ENCODE measurements at places on chromosomes 5 and 9.

- no peak for DNase-seq
Measured at GRCh38 chr5:4015709-4016108, 420.1 kb downstream of the IRX1 start.

GRCh38 chr5:105581988-105582690 lies 2019.5 kb upstream of the NUDT12 start:
- no peak for DNase-seq

- DNase-seq = no peak
Measured at GRCh38 chr9:114770991-114771390, 34.8 kb downstream of the TNFSF15 start.

DNA sequence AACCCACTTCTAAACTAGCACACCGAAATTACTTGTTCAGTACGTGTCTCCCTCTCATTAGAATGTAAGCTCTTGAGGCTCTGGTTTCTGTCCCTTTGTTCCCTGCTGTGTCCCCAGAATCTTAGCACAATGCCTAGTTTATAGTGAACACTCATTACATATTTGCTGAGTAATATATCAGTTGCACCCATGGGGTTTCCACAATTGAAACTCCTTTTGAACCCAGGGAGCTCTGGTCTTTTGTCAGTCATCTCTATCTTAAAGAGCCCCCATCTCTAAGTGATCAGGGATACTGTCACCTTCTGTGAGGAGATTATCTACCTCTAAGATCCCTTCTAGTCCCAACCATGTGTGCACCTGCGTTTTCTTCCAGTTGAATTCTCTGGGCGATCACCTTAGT lies 12.8 kb downstream of the CAMK4 start:
- no peak for DNase-seq

- no peak for DNase-seq
Measured at GRCh38 chr5:37043693-37044092, 167.1 kb downstream of the NIPBL start.

DNA sequence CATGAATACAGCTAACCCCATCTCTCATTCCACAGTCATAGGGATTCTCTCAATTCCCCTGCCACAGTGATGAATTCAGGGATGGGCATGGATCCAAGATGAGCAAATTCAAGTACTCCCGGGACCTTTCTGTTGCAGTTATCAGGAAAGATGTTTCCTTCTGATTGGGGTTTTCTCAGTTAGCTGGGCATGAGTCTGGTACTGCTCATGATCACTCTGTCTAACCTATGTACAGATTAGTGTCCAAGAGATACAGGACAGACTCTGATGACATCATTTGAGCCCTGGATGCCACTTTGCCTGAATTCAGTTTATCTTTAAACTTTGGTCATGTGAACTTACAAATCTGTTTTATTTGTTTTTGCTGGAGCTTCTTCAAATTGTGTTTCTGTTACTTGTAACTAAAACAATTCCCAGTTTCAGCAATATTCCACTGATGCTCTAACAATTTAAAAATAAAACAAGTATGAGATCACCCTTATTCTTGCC lies 257.7 kb upstream of the KLF9 start:
- DNase-seq = no peak

DNA sequence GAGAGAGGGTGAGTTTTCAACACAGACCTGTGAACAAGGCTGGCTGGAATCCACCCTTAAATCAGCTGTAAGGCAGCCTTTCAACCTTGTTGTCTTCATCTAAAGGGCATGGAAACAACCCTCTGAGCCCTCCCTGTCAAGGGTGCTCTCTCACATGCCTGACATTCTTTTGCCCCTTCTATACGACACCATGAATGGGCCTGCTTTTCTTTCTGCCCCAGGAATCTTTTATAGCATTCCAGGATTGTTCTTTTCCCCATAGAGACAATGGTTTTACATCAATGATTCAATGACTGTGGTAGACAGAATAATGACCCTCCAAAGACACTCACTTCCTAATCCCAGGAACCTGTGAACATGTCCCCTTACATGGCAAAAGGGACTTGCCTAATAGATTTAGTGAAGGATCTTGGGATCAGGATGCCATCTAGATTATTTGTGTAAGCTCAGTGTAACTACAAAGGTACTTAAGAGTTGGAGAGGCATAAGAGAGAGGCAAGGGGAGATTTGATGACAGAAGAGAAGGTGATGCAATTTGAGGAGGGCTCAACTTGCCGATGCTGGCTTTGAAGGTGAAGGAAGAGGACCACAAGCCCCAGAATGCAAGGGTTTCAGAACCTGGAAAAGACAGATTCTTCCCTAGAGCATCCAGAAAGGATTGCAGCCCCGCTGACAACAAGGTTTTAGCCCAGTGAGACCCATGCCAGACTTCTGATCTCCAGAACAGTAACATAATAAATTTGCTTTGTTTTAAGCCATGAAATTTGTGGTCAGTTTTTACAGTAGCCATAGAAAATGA lies 29.2 kb upstream of the HMHB1 start:
- DNase-seq = no peak

All from DMS153 (cell line).